ENCODE measurements at places on chromosomes 13 and 19.

DNA sequence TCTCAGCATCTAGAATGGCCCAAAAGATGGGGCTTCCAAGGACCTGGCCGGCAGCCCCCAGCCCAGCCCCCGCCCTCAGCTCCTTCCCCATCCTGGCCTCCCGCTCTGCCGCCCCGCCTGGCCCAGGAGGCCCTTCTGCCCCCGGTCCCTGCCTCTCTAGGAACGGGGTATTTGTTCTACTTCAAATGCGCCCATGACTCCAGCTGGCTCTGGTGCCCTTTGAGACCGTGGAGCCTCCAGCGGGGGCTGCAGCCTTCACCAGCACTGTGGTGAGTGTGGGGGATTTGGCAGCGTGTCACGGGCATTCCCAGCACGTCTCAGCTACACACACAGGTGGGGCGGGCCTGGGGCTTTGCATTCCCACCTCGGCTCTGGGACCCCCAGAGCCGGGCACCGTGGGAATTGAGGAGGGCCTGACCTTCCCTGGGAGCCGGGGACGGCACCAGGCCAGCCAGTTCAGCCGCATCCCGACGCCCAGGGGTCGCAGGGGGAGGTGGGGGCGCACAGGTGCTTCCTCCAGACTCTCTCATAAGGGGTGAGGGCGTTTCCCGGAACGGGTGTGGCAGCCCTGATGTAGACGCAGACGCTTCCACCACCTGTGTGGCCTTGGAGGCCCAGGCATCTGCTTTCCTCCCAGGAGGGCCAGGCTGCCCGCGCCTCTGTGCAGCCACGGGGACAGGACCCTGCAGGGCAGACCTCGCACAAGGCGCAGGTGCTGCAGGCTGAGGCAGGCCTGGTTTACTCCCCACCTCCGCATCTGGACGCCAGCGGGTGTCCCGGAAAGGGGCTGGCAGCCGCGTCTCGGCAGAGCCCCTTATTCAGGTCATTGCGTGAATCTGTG is 947 bp downstream of the ATP4B start:
- DNase-seq = peak; percentile 45

DNA sequence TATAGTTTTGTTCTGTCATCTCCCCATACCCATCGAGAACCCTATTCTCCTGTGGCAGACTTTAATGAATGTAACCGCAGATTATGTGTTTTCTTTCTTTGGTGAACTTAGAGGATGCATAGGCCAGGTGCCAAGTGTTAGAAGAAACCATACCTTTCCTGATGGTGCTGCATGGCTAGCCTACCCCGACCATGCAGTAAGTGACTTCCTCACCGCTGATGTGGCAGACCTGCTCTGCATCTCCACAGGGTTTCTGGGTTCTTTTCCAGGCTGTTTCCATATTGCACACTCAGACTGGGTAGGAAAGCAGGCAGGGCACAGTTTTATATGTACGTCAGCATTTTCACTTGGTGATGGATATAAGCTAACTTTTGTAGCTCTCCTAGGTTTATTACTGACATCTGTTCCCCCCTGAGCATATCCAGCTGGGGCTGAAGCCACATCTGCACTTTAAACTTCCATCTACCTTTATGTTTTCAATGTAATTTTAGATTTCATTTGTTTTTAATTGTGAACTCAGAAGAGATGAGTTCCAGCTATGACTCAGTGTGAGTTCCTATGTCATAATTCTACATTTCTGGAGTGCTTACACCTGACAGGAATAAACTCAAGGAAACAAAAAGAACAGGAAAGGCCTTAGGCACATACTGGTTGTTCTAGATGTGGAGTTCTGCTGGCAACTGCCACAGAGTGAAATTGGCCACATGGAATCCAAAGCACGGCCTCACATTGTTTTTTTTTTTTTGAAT is 42.3 kb downstream of the LRCH1 start:
- no peak for DNase-seq

- no peak for DNase-seq
Measured at GRCh38 chr19:32040236-32040635, 305.2 kb upstream of the ZNF507 start.

DNA sequence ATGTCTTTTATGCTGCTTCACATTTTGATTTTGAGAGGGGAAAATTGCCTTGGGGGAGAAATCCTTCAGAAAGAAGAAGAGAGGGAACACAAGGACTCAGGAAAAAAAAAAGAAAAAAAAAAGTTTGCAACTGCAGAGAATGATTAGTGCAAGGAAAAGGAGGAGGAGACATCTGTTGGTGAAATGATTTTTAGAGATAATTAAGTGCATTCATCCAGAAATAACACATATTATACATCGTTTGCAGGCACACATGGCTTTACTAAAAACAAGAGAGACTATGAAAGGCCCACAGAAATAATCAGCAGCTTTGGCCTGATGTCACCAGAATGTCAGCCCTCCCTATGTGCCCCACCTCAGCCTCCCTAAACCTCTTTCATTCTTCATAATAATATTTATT is 1058.2 kb downstream of the PCDH9 start:
- DNase-seq = no peak

- no peak for DNase-seq
Measured at GRCh38 chr13:45892513-45892912, 41.0 kb upstream of the SIAH3 start.

DNA sequence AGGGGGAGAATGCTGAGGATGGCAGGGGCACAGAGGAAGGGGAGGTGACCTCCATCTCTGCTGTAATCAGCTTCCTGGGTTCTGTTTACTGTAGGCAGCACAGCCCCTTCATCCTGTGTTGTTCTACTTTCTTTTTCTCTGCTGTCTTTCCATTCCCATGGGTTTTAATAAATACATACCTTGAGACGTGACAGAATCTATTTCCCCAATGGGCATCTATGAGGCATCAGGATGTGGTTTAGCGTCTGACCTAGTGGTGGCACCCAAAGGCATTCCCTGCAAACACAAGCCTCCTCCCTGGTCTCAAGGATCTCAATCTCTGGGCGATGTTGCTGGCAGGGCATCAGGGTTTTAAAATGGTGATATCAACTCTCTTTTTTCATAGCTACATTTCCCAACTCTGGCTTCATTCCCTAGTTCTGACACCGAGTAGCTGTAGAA is 60.8 kb downstream of the ALOX5AP start:
- DNase-seq = peak; percentile 39

DNA sequence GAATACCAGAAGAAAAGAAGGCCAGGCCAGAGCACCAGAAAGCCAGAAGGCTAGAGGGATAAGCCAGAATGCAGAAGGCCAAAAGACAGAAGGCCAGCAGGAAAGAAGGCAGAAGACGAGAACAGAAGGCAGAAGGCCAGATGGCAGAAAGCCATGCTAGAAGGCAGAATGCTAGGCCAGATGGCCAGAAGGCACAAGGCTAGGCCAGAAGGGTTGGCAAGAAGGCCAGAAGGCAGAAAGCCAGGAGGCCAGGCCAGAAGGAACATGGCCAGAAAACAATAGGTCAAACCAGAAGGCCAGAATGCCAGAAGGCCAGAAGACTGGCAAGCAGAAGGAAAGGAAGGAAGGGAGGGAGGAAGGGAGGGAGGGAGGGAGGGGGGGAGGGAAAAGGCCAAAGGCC is 188.8 kb downstream of the TUBA3C start:
- DNase-seq = no peak

GRCh38 chr13:26017196-26017921 is 34.5 kb downstream of the SHISA2 start:
- no peak for DNase-seq

DNA sequence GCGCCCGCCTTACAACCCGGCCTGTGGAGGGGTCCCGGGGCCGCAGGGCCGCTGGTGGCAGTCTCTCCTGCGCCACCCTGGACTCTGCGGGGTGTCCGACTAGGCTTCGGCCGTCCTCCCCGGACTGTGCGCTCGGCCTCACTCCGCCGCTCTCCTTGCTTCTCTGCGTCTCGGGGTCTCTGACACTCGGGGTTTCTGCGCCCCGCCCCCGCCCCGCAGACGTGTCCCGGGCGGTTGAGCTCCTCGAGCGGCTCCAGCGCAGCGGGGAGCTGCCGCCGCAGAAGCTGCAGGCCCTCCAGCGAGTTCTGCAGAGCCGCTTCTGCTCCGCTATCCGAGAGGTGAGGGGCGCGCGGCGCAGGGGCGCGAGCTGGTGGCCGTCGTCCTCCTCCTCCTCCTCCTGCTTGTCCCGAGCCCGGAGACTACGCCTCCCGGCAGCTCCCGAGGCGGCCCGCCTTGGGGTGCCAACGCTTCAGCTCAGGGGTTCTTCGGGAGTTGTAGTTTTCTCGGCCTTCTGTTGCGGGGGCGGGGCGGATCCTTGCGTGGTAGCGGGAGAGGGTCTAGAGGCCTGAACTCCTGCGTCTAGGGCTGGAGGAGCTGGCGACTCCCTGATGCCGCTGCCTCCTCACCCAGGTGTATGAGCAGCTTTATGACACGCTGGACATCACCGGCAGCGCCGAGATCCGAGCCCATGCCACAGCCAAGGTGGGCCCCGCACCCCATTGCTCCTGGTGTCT is 627 bp downstream of the LIN7B start:
- DNase-seq = peak; percentile 82

- DNase-seq = no peak
Measured at GRCh38 chr13:28558567-28558966, 63.6 kb upstream of the FLT1 start.

DNA sequence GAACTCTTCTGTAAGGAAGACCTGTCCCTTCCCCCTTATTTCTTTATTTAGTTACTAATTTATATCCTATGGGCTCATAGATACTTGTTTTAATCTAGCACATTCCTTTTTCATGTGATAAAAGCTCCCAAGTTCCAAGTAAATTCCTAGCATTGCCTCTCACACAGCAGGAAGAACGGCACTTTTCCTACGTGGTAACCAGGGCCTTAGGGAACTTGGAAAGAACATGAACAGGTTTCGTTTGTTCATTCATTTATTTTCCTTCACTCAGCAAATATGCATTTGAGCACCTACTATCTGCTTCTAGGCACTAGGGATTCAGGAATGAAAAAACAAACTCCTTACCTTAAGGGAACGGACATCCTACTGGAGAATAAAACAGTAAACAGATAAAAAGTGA is 125.1 kb downstream of the SIPA1L3 start:
- no peak for DNase-seq

GRCh38 chr19:5711713-5712161 is 8.2 kb downstream of the LONP1 start:
- no peak for DNase-seq

DNA sequence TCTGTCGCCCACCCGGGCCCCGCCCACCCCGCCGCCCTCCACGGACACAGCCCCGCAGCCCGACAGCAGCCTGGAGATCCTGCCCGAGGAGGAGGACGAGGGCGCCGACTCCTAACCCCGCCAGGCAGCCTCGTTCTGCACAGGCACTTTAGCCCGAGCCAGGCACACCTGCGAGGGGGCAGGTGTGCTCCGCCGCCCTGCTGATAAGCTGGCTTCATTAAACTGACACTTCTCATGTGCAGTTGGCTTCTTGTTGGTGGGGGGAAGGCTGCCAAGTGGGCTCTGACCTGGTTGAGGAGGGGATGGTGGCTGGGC is 8.2 kb downstream of the IL4I1 start:
- no peak for DNase-seq

GRCh38 chr13:91609353-91609752 is 210.9 kb downstream of the GPC5 start:
- DNase-seq = no peak

GRCh38 chr13:41122838-41123237 is 9.8 kb downstream of the KBTBD6 start:
- DNase-seq = no peak

GRCh38 chr19:57572415-57572947 is 6.2 kb downstream of the ZNF416 start:
- peak; percentile 4 for DNase-seq

- no peak for DNase-seq
Measured at GRCh38 chr19:5545984-5546383, 21.8 kb downstream of the TINCR start.

DNA sequence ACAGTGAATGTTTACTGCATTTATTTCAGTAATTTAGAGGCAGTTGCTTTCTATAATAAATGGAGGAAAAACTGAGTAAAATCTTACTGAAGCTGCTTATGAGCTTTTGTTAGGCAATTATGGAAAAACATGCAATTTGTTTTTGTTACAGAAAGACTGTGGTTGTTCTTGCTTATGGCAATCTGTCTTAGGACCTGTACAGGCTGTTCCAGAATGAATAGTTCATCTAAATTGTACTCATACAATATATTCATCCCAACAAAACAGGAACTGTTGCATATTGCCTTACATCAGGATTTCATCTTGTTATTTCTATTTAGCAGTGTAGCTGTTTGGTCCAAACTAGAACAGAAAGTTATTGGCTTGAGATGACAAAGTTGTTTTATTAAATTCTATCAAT is 199.2 kb downstream of the NALCN start:
- DNase-seq = no peak

GRCh38 chr13:109144693-109145437 is 515.5 kb downstream of the MYO16 start:
- no peak for DNase-seq

GRCh38 chr13:89324582-89324981 is 1653.4 kb downstream of the SLITRK5 start:
- DNase-seq = peak; percentile 84
